Brain pericyte (primary cell): ENCODE measurements at places on chromosomes 12 and 14.
A peak's percentile ranks its signal among the peaks of the same experiment; 100 is the strongest.

DNA sequence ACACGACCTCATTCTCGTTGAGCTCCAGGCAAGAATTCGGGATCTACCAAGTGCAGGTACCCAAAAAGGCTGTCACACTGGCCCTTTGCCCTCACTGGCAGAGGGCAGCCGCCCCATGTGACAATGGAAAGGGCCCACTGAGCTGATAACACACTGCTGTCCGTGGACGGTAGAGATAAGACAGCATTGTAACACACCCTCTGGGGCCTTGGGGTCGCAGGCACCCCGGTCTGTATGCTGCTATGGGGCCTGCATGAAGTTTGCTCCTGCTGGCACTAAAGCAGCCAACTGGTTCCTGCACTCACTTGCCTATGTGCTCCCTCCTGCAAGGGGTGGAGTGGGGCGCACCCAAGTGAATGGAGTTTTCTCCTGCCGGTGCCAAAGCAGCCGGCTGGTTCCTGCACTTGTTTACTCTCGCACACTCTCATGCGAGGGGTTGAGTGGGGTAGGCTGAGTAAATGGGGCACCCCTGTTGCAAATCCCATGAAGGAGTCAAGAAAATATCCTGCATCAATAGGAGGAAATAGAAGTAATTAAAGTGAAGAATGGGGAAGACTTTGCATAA is 477.9 kb downstream of the ATP23 start:
- DNase-seq = no peak

GRCh38 chr14:20855652-20856291 is 35.4 kb upstream of the RNASE3 start:
- peak; percentile 27 for DNase-seq

DNA sequence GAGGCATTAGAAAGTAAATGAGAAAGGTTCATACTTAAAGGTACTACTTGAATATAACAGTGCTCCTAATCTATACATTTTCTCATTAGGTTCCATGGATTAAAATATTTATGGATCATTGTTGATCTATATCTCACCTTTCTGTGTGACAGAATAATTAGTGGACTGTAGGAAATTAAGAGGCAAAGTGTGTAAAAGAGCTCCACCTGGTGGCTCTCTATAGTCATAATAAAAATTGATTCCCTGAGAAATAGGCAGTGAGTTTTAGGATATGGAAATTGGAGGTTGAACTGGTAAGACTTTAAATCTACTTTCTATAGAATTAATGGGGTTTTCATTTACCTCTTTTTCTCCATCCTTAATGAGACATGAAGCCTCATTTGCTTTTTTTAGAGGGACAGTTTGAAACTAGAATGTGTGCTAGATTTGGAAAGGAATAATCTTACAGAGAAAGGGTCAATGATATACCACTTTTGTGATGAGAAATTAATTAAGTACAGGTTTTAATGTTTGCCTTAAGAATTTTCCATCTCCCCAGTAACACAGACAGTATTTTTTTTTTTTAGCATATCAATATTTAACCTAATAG is 11.8 kb upstream of the DERA start:
- no peak for DNase-seq

GRCh38 chr14:30484976-30485375 is 74.0 kb upstream of the G2E3 start:
- no peak for DNase-seq

GRCh38 chr14:99192028-99192621 is 79.9 kb downstream of the BCL11B start:
- no peak for DNase-seq

- no peak for DNase-seq
Measured at GRCh38 chr12:132084621-132085290, 59.4 kb downstream of the DDX51 start.

- DNase-seq = no peak
Measured at GRCh38 chr14:74140374-74140850, 55.7 kb downstream of the LIN52 start.

- peak; percentile 29 for DNase-seq
Measured at GRCh38 chr12:87439990-87440827, 589.0 kb downstream of the C12orf50 start.

GRCh38 chr14:78666336-78667056 is 496.3 kb downstream of the NRXN3 start:
- no peak for DNase-seq

GRCh38 chr12:3061059-3061458 is 16.1 kb upstream of the TSPAN9 start:
- peak; percentile 66 for DNase-seq

DNA sequence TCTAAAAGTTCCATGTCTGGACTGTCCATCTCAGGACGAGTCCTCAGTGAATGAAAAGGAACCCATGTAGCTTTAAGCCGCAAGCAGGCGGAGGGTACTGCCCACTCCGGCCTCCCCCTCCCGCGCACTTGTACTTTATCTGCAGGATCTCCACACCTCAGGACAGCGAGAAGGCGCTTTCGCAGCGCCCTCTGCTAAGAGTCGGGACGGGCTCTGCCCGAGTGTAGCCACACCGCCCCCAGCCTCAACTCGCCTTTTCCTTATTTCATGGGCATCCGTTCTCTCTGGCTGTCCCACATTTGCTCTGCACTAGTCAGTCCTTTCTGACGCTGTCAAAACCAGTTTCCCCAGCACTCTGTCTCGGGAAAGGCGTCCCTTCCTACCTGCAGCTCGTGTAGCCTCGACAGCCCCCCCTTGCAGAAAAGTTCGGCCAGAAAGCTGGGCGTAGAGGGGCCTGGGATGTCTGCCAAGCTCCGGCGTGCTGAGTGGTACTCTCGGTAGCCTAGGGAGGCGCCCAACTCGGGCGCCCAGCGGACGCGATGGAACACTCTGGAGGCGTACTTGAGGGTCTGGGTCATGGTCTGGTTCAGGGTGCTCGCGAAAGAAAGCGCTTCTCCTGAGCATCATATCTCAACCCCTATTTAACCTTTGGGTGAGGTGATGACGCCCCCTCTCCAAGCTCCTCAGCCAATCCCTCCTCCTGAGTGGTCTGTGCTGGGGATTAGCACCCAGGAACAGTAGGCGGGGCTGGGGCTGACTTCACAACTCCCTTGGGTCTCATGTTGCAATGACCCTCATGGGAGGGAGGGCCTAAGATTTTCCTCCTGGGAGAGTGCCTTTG is at the start of gene CYP27B1:
CYP27B1 (minus strand) TSS at position 615 of the 841 bp plus-strand sequence; CDS start at position 578, 37 bp downstream.
- no peak for DNase-seq

DNA sequence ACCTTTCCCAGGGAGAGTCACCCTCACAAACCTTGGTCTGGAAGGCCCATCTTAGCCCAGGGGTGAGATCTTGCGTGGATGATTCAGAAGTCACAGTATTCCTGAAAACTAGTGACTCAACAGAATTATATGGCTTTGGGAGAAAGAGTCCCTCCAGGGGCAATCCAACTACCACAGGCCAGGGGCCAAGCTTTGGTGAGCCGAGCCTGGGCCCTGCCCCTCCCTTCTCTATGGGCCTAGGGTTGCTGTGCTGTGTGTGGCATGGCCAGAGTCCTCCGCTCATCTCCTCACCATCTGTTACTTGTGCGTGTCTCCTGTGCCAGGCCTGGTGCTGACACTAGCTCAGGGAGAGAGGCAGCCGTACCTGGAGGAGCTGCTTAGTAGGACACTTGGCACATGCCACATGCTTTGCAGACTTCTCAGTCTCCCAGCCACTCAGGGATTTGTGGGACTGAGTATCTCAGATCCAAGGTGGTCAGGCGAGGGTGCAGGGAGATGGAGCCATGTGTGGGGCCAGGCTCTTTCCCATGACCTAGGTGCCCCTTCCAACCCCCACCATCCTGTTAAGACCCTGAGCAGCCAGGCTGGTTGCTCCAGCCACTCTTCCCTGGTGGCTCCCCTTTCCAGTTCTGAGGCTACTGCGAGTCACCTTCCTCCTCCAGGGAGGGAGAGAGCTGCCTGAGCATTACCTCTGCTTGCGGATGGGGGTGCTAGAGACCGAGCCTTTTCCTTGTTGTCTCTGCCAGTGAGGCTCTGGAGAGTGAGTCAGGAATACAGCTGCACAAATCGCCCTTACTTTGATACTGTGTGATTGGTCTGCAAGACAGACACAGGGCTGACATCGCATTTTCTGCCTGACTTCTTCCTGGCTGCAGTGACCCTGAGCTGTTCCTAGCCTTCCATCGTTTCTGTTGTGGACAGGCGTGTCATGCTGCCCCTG is 94.1 kb downstream of the SLC25A47 start:
- DNase-seq = peak; percentile 84
